ENCODE measurements at places on chromosomes 11 and 22.

GRCh38 chr11:123628936-123629683, 25.3 kb downstream of the SCN3B start:
- no peak for DNase-seq

DNA sequence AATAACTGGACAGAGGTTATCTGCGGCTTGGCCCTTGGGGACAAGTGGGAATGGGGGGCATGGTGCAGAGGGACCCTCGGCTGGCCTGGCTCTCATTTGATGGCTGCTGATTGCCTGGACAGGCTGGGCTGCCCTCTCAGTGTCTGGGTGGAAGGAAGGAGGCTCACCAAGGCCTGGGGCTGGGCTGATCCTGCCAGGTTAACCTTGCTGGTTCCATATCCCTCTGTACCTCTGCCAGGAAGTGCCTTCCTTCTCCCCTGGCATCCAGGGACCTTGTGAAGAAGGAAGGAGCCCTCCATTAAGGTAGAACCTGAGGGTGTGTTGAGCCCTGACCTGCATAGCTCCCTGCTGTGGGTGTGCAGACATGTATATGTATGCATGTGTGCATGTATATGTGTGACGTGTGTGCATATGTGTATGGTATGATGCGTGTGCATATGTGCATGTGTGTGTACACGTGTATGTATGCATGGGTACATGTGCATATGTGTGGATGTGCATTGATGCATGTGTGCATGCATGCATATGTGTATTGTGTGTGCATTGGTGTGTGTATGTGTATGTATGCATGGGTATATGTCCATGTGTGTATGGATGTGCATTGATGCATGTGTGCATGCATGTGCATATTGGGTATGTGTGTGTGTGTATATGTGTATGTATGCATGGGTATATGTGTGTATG, 433.9 kb downstream of the TBC1D22A start:
- no peak for DNase-seq

GRCh38 chr11:94423507-94423906, 22.3 kb upstream of the GPR83 start:
- DNase-seq = no peak

GRCh38 chr11:102784380-102784779, 4.0 kb upstream of the MMP10 start:
- DNase-seq = no peak

DNA sequence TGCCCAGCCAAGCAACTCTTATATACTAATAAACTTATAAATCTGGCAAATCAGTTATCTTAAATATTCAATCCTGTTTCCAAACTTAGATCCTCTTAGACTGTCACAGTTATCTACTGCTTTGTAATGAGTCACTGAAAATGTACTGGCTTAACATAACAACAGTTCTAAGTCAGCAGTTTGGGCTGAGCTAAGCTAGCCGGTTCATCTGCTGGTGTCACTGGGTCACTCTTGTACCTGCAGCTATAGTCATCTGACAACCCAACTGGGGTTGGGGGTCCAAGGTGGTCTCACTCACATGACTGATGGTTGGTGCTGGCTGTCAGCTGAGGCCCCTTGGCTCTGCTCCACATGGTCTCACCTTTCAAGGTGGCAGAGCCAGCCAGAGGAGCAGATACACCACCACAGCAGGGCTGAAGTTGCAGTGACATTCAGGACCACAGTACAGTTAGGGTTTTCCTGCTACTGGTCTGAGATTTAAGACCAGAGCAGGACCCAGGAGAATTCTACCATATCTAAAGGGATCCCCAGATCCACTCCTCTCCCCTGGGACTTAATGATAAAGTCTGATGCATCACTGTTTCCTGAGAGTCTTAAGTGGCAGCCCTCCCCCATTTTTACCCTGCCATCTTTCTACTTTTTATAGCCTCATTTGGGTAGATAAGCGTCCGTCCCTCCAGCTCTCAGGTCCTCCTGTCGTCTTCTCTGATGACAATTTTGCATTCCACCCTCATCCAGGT, 7.9 kb upstream of the MACROD1 start:
- DNase-seq = no peak

- DNase-seq = peak; percentile 66
These were observed 9.7 kb downstream of the SRSF8 start for GRCh38 chr11:95076416-95076815.

DNA sequence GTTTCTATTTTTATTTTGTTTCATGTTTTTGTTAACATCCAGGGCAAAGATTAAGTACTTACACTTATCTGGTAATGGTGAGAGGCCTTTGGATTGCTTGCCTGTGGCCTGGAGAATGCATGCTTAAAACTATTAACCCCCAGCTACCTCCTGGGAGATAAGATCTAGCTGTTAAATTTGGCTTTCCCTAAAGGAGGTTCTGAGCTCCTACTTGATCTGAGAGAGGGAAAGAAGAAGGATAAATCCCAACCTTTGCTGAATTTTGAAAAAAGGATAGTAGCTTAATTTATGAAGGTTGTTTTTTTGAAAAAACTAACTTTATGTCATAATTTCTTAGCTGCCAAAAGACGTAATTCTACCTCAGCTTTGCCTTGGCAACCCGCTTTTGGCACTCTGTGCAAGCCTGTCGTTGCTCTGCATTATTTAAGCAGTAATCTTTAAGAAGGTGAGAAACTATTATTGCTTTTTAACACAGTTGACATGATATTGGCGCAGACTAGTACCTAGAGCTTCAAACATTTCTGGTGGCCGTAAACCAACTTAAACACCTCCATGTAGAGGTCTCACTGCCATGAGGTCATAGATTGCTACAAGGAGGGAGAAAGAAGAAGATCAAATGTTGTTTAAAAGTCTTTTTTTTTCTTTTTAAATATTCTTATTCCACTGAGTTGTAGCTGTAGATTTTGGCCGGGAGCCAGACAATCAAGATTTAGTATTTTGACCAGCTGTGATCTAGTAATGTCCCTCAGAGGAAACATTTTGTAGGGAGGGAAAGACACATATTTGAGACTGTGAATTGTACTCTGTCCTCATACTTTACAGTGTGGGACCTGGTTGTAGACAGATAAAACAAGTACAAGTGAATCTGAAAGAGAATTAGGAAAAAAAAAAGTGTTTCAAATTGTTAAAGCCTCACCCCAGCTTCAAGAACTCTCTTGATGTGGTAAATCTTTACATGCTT, 74.4 kb downstream of the WNT11 start:
- no peak for DNase-seq

DNA sequence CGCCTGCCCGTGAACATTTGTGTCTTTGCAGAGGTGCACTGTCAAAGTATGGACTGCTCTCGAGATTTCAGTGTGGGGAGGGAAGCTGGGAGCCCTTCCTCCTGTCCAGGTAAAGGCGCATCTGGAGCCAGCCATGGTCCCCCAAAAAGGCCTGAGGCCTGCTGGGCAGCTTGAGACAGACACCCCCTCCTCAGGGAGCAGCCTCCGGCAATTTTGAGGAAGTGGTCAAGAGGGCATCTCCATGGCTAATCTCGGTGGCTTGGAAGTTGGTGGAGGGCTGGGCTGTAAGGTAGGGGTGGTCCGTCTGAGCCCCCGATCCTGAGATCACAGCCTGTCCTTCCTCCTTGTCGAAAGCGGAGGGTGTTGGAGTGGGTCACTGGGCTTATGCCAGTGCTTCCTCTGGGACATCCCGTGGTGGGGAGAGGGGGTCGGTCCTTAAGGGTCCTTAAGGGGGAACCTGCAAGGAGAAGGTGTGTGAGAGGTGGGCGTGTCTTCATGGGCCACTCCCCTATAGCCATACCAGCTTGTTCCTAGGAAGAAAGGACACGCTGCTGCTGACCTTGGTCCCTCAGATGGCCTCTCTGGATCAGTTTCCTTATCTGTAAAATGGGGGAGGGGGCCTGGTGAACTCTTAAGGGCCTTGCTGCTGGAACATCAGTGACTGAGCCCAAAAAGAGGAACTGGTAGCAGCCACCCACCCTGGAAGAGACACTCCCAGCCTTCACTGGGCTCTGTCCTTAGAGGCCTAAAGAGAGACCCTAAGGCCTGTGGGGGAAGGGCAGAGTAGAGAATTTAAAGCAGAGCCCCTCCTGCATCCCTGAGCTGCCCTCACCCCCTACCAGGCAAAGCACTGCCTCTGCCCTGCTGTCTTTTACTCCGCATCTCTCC, 2.6 kb downstream of the KCNC1 start:
- DNase-seq = peak; percentile 27

DNA sequence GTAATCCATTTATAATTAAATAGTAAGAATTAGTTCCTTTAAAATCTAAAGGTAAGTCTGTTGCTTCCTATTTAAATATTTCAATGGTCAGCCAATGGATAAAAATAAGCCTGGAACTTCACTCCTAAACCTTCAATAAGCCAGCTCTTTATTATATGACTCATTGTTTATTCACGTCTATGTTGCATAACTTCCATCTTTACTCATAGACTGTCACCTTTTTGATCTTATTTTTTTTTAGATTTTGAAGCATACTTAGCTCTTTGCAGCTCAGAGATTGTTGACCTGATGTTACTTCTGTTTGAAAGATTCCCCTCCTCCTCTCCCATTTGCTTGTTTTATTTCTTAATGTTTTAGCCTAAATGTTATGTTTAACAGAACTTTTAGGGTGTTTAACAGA, 1571.2 kb upstream of the RAG2 start:
- no peak for DNase-seq

- no peak for DNase-seq
These were observed 189.2 kb downstream of the EFCAB6 start for GRCh38 chr22:43622886-43623285.

DNA sequence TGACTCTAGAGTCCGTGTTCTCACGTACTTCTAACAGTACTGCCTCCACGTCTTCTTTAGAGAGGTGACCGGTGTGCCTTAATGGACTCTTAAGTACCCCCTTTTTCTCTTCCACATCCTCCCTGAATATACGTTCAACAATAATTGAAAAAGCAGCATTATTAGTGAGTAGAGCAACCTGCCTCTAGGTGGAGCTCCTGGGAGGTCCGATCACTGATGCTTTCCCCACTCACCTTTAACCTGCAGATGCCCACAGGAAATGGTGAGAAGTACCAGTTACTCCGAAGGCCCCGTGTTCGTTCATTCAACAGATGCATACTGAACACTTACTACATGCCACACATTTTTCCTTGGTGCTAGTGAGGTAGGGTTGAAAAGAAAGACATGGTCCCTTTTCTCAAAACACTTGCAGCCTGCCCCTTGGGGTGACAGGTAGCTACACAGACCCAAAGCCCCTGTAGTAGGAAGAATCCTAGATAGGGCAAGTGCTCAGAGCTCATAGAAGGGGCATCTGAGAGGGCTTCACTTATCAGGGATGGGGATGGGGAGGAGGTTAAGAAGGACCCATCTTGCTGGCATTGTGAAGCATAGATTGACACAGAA, 72.7 kb downstream of the FEZ1 start:
- DNase-seq = no peak

DNA sequence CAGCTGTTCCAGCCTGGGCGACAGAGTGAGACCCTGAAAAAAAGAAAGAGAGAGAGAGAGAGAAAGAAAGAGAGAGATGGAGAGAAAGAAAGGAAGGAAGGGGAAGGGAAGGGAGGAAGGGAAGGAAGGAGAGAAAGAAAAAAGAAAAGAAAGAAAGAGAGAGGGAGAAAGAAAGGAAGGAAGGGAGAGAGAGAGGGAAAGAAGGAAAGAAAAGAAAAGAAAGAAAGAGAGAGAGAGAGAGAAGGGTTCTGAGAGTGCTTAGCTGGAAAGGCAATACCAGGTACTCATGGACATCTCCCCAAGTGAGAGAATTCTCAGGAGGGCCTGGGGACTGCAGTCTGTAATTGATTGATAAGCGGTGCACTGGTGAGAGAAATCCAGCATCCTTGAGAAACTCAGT, 12.8 kb upstream of the PRAME start:
- DNase-seq = no peak

GRCh38 chr22:50208939-50209892, 8.4 kb downstream of the SELENOO start:
- peak; percentile 57 for DNase-seq

- no peak for DNase-seq
These were observed 98.0 kb downstream of the PIWIL4 start for GRCh38 chr11:94665116-94665659.

DNA sequence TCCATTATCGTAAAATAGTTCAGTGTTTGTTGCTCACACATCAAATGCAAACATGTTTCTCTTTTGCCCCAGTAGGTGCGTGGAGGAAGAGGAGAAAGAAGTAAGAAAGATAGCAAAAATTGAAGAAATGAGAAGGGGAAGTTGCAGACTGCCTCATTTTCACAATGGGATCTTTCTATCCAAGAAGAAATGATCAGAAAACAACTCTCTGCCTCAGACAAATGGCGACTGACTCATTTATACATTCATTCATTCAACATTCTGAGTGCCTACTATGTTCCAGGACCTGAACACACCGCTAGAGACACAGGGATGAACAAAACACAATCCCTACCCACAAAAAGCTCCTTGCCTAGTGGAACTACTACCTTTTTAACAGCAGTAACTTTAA, 367 bp downstream of the HPS5 start:
- no peak for DNase-seq

- no peak for DNase-seq
These were observed 53.3 kb downstream of the NCAM1 start for GRCh38 chr11:113014262-113015097.

DNA sequence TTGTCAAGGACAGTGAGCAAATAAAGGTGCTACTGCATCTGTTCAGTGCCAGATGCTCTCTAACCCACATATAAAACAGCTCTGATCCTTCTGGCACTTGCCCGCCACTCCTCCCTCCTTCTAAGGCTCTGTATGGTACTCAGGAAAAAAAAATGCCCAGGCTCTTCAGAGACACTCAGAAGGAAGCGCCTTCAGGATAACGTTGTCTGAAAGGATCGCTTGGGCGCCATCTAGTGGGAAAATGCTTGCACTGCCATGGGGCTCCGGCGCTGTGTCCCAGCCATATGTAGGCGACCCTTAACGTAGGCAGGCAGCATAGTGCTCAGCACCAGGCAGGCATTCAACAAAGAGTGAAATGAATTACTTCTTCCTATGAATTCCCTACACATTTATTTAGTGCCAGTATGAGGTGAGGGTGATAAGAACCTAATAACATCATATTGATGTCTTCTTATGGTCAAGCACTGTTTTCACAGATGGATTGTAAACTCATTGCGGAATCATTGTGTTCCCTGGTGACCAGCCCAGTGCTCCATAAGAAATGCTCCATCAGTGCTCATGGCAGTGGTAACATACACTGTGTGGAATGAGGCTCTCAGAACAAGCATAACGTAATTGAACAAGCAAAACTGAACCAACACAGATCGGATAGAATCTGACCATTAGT, 39.6 kb downstream of the PAMR1 start:
- peak; percentile 90 for DNase-seq

DNA sequence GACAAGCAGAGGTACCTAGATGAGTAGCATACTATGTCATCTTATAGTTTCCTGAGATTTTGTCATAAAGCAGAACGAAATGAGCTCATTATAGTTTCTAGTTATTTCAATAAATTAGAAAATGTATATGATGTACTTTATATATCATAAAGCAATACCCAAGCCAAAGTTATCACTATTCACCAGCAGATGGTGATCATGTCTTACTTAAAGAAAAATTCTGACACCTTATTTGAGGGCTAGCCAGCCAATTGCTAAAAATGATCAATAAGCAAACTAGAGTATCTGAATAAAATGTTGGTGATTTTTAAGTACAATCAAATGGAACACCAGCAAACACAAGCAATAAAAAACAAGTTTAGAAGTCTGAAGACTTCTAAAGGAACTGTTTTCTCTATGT, 44.1 kb downstream of the RSF1 start:
- no peak for DNase-seq

GRCh38 chr11:97019754-97020153, 629.9 kb downstream of the JRKL start:
- DNase-seq = no peak

Measured in sciatic nerve (tissue), 2 donors.